Activated CD4-positive, alpha-beta memory T cell treated with anti-CD3 and anti-CD28 coated beads, Interleukin-2, amount 10 ng/mL, durations not matched to agents 7 days and 5 days (primary cell): ENCODE measurements at places on chromosomes 1 and 21. TPM values are rescaled to one million over a fixed set of nuclear protein-coding genes. Genes with fewer than 3 reads are reported as not detected.

SFN gene
- 4.9 TPM for total RNA-seq

LRRC53 gene
- total RNA-seq: not detected

AMPD1 gene
- not detected for total RNA-seq

IL19 gene
- not detected for total RNA-seq

- peak; percentile 59 for DNase-seq
These were observed 25.8 kb downstream of the PRDM2 start for GRCh38 chr1:13725714-13726175.

DNA sequence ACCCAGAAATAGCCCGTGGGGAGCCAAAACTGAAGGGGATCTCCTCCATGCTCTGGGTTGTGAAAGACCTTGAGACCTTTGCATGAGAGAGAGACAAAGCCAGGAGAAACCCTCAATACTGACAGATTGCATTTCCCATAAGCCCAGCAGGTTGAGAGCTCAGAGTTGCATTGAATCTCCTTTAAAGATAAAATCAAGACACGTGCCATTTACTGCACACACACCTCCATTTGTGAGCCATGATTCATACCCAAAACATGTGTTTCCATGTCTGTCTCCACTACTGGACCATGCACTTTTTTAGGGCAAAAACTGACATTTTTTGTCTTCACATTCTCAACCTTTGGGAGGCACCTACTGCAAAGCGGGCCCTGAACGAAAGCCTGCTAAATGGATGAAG lies 144.0 kb upstream of the NRIP1 start:
- no peak for DNase-seq

GRCh38 chr1:31797216-31797615 lies 18.6 kb downstream of the SPOCD1 start:
- no peak for DNase-seq

- no peak for DNase-seq
These were observed 9.0 kb upstream of the LDLRAP1 start for GRCh38 chr1:25534410-25534788.

DNA sequence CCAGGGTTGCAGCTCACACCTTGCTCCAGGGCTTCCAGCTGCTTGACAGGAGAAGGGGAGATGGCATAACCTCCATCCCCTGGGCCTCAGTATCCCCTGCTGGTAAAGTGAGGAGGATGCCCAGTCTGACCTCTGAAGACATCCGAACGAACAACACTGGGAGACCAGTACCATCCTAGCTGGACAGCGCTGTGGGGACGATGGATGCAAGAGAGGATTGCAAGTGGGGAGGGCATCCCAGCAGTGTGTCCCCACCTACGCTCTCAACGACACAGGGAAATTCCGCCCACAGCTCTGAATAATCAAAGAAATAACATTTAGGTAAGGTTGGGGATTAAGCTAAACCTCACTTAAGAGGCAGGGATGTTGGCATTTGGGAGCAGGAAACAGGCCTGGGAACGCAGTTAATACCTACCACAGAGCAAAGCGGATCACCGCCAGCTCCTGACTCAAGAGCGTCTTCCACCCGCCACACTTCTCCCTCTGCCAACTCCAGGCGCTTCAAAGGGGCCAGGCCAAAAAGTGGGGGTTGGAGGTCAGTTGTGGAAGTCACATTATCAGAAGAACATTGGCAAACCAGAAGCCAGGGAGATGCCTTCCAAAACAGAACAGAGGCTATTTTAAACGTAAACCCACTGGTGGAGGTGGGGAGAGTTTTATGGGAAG lies 47.6 kb downstream of the SSBP3 start:
- DNase-seq: no peak

DNA sequence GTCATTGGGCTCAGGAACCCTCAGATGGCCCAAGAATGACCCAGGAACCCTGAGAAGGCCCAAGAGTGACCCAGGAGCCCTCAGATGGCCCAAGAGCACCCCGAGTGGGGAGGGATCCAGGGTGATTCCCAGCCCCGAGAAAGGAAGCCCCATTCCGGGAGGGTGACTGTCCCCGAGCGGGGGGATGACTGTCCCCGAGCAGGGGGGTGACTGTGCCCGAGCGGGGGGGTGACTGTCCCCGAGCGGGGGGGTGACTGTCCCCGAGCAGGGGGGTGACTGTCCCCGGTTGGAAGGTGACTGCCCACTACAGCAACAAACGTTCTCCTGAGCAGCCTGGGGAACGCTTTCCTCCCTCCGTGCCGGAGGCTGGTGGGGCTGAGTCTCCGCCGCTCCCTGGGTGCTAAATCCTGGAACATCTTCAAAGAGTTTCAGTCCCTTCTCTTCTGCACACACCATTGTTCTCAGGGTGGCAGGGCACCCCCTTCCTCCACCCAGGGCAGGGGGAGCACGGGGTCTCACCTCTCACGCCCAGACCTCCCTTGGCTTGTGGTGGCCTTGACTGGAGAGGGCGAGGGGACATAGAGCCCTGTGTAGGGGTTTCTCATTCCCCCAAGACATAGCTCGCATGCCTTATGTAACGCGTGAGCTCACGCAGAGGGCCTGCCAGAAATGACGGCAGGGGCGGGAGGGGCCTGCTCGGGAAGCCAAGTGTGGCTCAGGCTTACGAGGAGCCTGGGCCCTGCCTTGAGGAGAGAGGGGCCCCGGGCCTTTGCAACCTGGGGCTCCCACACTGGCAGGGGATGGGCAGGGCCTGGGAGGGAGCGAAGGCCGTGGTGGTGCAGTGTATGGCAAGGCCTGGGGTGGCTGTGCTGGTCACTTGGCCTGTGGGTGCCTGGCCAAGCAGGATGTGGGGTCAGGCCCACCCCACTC lies 14.3 kb upstream of the SKI start:
- no peak for DNase-seq

DNA sequence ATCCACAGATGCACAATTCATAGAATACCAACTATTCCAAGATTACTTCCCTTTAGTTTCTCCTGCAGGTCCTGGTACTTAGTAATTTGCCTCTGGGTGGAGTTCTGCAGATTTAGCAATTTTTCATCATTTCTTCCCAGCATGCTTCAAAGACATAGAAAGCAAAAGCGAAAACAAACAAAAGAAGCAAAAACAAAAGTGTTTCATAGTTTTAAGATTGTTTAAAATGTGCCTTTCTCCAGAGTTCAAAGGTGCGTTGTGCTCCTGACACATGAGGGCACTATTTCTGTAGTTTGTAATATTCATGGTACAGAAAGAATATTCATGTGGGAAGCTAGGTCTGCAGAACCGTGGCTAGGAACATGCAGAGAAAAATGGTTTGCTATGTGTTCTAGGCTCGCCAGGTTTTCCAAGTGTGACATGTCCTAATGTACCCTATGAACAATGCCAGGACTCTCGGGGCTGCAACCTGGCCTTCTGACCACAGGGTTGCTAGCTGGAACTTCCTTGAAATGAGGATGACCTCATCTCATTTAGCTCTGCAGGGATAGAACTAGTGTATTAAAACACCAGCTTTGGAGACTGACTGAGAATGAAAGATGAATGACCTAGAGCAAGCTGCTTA lies 30.0 kb upstream of the RCSD1 start:
- DNase-seq: peak; percentile 51

DNA sequence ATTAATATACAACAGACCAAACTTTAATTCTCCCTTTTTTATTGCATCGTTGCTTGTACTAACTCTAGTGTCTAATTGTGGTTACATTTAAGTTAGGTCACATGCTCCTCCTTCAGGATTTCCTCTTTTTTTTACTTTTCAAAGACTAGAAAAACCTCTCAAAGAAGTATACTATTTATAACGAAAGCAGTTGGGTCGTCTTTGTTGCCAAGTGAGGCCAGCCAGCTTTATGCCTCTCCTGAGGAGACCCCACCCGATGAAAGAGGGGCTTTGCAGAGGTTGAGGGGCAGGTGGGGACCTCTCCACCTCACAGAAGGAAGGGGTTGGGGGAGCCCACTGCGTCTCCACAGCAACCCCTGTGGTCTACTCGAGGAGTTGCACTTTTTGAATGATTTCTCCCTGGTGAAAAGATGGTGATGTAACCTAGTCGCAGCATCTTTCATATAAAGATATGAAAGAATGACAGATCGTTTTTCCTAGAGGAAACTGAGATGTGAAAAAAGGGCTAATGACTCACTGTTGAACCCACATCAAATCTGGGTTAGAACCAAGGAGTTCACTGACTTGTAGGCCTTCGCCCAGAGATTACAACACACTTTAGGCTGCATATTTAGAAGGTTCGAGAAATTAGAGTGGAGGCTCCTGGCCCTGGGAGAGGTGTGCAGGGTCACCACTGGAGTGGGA lies 6.4 kb downstream of the TGFB2 start:
- DNase-seq: no peak

- no peak for DNase-seq
These were observed 25.8 kb downstream of the KCNN3 start for GRCh38 chr1:154844297-154844681.

DNA sequence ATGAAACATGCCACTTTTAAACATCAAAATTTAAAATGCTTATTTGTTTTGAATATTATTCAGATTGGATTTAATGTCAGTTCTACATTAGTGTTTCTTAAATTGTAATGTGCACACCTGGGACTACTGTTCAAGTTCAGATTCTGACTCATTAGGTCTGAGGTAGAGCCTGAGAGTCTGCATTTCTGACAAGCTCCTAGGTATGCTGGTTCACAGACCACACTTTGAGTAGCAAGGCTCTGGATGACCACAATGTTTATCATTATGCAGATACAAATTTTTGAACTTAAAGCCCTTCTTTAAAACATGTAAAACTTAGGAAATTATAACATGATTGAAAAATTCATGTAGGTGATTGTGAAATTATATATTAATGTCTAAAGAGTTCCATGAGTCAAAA lies 40.2 kb downstream of the TTLL7 start:
- DNase-seq: no peak

DNA sequence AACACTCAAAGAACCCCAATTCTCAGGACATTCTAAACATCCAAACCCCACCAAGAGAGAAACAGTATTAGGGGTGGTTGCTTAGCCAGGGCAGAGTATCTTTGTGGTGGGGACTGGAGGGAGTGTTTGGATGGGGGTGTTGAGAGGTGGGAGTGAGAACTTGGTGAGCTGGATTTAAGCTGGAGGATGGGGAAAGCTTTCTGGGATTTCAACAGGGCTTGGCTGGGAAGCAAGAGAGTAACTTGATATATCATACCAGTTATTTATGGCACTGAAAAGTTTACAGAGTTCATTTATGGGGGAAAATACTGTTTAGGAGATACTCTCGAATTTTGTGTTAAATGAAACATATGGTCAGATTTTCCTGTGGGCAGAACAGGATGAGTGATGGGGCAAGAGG lies 6.8 kb upstream of the CNIH3 start:
- DNase-seq: no peak

- no peak for DNase-seq
These were observed 104.4 kb downstream of the GALNT2 start for GRCh38 chr1:230171356-230172015.

DNA sequence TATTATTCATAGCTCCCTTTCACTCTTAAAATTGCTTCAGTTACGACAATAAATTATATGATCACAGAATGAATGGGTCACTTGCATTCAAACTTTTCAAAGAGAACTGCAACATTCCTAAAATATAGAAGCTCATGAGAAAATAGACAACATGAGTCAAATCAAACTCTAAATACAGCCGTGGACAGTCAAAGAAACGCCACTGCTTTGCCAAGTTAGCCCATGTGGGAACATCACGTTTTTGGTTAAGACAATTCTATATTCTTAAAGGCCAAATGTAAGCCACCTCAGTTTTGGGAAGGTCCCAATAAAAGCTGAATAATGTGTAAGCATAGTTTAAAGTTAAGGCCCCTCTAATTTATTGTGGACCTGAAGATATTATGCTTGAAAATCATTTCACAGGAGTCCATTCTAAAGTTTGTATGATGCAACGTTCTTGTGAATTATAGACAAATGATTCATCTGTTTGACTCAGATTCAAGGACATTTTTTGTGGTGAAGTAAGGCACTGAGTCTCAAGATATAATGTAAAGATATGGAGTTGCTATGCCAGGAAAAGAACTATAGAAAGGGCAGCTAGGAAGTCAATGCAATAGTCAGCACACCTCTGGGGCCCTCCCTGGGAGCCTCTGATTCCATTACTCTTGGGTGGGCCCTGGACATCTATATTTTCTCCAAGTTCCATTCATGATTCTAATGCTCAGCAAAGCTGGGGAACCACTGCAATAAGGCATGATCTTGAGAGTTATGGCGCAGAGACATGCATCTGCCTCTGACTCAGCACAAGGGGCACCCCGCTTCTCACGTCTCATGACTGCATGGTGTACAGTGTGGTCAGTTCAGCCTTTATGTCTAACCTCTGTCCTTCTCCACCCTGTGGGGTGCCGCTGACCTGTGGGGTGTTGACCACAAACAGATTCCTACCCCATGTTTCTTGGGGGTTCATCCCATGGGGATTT lies 33.9 kb downstream of the ETS2 start:
- no peak for DNase-seq

DNA sequence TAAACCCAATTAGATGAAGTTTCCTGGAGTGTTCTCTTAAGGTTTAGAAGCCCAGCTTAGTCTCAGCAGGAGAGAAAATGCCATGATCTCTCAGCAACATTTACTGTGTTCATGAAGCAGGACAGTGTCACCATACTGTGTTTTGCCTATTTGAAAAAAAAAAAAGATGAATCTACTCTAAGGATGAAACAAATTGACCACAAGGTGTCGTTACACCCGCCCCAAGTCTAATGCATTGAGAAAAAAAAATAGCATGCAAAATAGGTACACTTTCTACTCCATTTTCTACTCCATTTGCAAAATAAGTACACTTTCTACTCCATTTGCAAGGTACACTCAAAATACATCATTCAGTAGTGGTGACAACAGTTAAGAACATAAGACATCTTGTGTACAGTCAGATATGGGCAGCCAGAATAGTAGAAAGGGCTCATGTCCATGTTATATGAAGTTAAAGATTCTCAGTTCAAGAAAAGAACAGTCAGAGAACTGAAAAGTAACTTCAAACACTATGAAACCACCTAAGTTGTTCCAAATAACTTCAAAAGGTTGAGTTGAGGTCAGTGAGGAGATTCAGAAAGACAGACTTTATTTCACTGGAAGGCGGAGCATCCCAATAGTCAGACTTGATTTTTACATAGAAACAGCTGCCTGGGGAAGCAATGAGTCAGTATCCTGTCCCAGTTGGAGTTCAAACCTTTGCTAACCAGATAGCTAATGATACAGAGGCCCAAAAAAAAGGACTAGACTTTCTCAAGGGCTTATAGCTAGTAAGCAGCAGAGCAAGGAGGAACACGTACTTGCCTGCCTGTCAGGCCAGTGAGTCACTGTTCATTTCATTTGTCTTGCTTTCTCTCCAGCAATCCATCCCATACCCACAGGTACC lies 13.3 kb downstream of the PLPPR5 start:
- no peak for DNase-seq
